Right lung (tissue), 10 donors: ENCODE measurements at places on chromosomes 7 and 10.

DNA sequence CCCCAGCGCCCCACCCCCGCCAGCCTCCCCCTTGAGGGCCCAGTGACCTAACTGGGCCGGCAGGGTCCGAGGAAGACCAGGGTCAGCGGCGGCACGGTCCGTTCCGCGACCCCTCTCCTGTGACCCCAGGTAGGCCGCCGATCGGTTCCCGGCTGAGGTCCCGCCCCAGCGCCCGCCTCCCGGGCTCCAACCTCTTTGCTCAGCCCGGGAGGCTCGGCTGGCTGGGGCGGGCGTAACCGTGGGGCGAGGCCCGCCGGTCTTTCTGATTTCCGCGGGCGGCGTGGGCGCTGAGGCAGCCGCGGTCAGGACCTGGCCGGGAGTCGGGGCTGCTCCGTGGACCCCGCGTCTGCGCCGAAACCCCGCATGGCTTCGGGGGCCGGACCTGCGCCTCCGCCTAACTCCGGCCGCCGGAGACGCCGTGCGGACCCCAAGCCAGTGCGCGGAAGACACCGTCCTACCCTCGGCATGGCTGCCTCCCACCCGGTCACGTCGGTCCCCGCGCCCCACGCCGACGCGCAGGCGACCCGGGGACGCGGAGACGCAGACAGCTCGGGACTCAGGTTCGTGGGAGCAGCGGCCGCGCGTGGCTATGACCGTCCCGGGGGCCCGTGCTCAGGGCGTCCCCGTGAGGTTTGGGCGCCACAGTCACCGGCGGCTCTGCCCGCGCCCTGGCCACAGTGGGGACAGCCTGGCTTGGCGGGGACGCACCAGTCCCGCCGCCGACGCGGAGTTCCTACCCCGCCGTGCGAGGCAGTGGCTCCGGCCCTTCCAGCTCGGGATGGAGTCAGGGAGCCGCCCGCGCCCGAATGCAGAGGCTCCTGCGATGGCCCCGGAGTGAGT is 1.0 kb upstream of the VENTX start:
- no peak for DNase-seq

DNA sequence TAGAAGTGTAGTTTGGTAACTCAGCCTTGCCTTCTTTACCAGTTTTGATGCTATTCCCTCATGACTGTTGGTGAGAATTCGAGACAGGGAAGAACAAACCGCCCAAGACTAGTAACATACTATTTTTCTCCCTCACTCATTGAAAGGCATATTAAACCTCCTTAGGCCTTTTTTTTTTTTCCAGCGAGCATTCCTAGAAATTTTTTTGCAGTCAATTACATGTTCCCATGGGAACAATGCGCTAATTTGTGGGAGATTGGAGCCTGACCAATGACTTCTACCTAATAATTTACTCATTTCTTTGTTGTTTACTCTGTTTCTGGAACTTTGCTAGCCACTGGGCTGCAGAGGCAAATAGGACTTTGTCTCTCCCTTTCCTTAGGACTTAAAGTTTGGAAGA is 6.0 kb downstream of the VPS50 start:
- DNase-seq: no peak

DNA sequence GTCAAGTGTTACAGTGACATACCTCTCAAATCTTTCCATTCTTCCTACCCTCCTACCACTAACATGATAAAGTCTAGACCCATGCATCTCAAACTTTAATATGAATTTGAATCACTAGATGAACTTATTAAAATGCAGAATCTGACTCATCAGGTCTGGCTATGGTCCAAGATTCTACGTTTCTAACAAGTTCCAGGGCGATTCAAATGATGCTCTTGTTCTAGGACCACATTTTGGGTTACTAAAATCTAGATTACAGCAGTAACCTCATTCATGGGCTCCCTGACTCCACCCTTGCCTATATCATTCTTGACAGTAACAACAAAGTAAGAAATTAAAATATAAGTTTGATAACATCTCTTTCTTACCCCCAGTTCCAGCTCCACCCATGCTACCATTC is 124.8 kb upstream of the LSM8 start:
- DNase-seq: no peak

DNA sequence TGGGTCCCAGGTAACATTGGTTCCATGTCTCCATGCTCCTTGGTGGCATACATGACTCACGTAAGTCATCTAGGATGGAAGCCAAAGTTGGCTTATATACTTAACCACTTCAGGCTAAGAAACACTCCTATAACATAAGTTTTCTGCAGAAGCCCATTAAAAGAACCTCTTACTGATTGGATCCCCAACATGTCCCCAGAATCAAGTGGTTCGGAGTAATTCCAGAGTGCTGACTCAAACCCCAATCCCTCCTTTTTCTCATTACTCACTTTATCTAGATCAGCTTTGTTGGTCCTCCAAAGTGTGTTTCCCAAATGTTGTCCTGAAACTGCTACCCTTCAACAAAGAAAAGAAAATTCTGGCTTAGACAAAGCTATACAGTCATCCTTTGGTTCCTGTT is 10.1 kb upstream of the ATOH7 start:
- no peak for DNase-seq

DNA sequence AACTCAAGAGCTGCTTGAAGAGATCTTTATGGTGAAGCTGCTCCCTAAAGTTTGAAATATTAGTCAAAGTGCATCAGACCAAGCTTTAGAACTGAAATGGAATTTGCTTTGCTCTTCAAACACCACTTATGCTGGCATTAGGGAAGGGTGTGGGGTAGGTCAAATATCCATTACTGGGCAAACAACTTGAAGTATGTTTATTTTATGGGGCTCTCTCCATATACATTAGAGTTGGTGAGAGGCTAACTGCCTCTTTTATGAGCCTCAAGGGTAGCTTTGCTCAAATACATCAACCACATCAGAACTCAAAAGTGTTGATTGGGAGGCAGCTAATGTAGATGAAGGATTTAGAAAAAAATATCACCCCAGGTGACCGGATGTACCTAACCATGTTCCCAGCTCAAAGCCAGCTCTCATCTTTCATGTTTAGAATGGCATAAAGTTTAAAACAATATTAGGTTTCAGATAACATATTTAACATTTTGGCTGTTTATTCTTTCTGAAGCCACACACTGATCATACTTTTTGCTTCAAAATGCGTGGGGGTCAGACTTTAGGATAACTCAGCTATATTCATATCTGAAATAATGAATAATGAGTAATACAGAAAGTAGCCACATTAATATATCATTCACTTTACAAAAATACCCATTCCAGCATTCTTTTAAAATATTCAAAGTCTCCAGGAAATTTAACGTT is 318.6 kb downstream of the PTEN start:
- DNase-seq: no peak

GRCh38 chr10:76554033-76554408 is 1083.6 kb downstream of the KCNMA1 start:
- no peak for DNase-seq

DNA sequence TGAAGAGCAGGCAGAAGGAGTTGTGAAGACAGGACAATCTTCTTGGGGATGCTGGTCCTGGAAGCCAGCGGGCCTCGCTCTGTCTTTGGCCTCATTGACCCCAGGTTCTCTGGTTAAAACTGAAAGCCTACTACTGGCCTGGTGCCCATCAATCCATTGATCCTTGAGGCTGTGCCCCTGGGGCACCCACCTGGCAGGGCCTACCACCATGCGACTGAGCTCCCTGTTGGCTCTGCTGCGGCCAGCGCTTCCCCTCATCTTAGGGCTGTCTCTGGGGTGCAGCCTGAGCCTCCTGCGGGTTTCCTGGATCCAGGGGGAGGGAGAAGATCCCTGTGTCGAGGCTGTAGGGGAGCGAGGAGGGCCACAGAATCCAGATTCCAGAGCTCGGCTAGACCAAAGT is 1.5 kb downstream of the CHPF2 start:
- DNase-seq: no peak

DNA sequence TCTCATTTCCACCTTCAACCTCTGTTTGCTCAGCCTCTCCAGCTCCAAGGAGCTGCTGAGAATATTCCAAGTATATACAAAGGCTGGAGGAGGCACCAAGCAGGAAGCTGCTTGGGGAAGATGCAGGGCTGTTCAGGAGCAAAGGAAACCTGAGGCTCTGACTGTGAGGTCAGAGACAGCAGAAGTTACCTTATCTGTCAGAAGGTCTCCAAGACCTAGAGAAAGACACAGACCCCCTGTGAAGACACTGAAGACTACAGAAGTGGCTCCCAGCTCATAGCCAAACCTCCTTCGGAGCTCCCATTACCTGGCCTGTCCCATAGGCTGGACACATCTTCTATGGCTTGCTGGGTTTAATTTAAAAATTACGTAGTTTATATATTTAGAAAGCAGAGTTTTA is 53.2 kb downstream of the PKD1L1 start:
- DNase-seq: no peak

DNA sequence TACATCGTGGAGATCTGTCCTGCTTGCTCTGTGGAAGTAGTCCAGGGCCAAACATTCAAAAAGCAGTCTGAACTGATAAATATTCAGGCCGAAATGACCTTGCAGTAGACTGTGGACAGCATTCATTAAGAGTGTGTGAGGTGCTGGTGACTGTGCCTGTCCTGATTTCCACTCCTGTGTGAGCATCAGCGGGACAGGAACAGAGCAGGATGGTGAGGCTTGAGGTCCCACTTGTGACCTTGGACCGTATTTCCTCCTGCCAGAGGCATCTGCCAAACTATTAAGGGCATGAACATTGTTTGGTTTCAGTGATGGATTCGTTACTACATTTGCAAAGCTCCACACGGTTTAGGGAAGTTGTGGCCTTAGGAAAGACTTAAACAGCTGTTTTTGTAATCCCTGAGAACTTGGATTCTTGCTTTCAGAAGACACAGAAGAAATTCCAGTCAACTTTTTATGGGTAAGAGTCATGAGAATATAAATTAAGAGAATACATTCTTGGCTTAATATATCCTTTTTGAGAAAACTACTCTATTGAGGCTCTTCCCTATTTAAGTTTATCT is 32.8 kb downstream of the CCNY start:
- DNase-seq: no peak

DNA sequence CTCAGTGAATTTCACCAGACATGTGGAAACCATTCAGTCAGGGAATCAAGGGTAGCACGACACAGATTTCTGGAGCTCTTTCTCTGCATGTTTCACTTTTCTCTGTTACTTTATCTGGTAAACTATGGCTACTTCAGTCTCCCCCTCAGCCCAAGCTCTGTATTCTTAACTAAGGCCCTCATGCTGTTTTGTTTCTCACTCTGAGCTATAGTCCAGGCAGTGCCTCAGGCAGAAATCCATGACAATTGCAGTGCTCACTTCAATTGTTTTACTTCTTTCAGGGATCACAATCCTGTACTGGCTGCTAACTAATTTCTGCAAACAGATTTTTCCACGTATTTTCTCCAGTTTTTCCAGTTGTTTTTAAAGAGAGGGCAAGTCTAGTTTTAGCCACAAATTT is 1599.9 kb upstream of the LRRTM3 start:
- DNase-seq: no peak

DNA sequence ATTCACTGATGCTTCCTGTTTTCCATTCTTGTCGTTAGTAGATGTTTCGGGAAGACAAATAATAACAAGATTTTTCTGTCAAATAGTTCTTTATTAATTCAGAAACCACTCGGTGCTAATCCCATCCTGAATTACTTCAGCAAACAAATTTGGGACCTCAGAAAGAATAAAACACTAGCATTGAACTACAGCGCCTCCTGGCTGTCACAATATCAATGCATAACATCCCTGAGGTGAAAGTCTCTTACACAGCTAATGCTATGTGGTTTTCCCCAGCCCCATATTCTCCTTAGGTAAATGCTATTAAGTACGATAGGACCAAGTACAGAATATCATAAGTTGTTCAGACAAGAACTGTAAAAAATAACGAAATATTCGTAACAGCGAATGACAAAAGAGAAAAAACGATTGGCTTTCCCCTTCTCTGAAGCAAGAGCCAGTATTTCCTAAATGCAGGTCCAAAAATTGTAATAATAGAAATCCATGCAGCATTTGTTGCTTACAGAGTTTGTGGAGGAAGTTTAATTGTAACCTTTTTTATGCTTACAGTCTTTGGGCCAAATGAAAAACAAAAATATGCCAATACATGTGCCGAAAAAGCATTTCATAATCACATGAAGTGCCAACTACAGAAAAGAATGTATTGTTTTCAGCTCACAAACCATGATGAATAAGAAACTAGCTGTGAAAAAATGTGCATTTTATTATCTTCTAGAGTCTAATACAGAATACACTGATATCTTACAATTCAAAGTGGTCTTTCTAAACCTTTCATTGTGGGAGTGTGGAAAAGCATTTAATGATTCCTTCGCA is 47.3 kb downstream of the MYPN start:
- peak; percentile 60 for DNase-seq

- DNase-seq: no peak
Observed at GRCh38 chr7:113487925-113488731, 369.8 kb upstream of the SMIM30 start.

- DNase-seq: no peak
Observed at GRCh38 chr10:36675458-36675880, 449.9 kb upstream of the ANKRD30A start.

DNA sequence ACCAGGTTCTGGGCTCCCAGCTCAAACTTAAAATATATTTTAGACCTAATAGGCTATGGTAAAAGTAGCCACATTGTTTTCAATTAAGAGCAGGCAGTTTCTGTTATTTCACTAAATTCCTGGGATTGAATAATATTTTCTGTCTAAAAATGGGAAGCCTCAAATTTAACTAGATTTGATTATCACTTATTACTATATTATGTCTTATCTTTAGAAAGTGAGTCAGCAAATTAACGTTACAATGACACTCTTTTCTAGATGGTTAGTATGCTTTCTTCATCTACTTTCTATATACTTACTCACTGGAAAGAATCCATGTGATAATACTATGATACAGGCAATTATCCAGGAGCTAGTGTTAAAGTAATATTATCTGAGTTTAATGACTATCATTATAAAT is 27.5 kb downstream of the KIF5B start:
- no peak for DNase-seq

DNA sequence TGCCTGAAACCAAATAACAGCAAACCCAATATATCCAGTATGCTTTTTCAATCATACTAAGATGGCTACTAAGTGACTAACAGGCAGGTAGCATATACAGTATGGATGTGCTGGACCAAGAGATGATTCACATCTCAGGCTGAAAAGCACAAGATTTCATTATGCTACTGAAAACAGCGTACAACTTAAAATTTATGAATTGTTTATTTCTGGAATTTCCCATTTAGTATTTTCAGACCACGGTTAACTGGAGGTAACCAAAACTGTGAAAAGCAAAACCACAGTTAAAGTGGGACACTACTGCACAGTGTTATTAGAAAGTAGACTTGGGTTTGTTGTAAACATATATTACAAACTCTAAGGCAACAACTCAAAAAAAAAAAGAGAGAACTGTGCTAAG is 91.5 kb downstream of the KMT2C start:
- no peak for DNase-seq

- no peak for DNase-seq
Observed at GRCh38 chr7:55036950-55037736, 18.3 kb downstream of the EGFR start.

DNA sequence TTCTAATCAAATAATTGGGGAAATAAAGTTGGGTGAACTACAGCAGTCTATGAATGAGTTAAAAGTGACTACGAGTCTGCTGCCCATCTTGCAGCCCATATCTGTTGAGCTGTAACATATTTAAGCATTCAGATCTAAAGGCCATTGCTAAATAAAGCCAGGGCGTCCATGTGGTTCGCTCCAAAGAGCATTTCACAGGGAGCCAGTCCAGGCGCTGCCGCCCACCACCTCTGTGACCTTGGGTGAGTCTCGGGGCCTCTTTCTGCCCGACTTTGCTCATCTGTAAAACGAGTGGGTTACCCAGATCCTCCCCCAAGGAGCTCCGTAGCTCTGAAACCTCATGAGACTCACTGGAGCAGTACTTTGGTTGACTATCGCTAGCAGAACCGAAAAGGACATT is 223.1 kb downstream of the CUX1 start:
- DNase-seq: no peak

- no peak for DNase-seq
Observed at GRCh38 chr7:13911909-13912308, 77.6 kb downstream of the ETV1 start.
